Stimulated activated CD4-positive, alpha-beta T cell treated with anti-CD3 and anti-CD28 coated beads, Interleukin-4, amount 100 ng/mL, for 4 hours (primary cell): ENCODE measurements at places on chromosomes 2 and 18.

GRCh38 chr2:198715302-198715835, 742.4 kb downstream of the SATB2 start:
- DNase-seq, result no peak

GRCh38 chr2:70385966-70386595, 84.2 kb upstream of the FAM136A start:
- no peak for DNase-seq

- no peak for DNase-seq
These were observed 10.1 kb downstream of the ATAD2B start for GRCh38 chr2:23916727-23917405.

- no peak for DNase-seq
These were observed 83.1 kb downstream of the VWA3B start for GRCh38 chr2:98170076-98170475.

- DNase-seq, result no peak
These were observed 393.5 kb downstream of the ERBB4 start for GRCh38 chr2:212145121-212145520.

DNA sequence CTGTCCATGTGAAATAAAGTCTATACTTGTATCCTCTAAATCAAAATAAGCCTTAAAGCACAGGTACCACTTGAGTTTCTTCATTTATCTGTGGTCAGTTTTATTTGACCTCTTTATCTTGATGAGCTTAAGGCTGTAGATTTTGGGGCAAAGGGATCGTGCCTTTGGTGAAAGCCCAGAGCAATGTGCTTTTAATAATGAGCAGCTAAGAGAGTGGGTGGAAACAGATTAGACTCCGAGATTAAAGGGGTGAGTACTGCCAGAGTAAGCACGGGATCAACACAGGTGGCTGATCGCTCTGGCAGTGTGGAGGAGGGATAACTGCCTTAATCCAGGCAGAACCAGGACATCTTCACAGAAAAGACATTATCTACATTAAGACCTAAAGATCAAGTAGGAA, 280.4 kb downstream of the TDRD15 start:
- DNase-seq, result no peak

GRCh38 chr2:69191634-69192033, 178.7 kb downstream of the ANTXR1 start:
- DNase-seq, result no peak

GRCh38 chr18:2471523-2471922, 99.8 kb downstream of the METTL4 start:
- DNase-seq, result no peak

- no peak for DNase-seq
These were observed 4.9 kb downstream of the MBOAT2 start for GRCh38 chr2:8998418-8999101.

GRCh38 chr2:59354498-59354897, 1113.4 kb upstream of the FANCL start:
- DNase-seq, result no peak

DNA sequence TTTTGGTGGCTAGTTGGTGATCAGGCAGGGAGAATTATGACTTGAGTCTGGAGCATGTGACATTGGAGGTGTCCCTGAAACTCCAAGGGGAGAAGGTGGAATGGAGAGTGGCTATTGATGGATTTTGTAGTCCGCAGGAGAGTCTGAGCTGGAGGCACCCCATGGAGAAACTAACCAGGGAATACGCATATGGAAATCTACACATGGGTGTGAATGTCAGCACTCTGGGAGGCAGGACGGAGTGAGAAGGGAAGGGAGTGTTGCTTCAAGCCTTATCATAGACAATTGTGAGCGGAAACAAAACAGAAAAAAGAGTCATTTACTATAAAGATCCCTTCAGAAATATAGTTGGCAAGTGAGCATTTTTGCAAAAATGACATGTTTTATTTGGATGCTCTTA, 667 bp upstream of the SCYGR4 start:
- DNase-seq, result no peak

DNA sequence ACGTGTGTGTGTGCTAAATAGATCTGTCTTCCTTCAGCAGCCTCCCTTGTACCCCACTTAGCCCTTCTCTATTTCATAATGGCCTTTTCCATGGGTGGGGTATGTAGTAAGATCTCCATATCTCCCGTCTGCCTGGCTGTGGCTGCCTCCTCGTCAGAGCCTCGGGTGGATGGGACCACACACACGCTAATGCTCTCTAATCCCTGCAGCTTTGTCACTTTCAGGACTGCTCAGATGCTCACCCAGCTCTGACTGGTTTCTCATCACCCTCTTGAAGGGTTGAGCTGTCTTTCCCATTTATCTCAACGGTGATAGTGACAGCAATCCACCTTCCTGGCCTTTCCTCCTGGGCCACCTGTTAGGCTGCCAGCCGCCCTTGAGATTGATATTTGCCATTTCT, 95.3 kb downstream of the DCC start:
- no peak for DNase-seq

- DNase-seq, result no peak
These were observed 99.2 kb downstream of the BCL2L11 start for GRCh38 chr2:111219734-111220505.

DNA sequence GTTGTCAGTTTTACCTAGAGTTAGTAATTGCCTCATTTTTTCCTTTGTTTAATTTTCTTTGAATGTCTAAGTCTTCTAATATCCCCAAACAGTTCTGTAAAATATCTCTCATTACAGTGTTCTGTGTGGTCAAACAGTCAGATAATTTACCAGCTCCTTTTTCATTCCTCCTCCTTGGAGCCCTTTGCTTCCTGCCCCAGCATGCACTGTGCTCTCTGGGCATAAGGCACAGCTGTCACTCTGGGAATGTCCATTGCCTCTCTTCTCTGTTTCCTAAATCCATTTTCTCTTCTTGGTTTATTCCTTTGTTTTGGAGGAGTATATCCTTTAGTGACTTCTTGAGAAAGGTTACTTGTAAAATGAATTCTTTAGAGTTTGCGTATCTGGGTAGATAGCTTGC, 139.3 kb downstream of the PLCL1 start:
- no peak for DNase-seq

DNA sequence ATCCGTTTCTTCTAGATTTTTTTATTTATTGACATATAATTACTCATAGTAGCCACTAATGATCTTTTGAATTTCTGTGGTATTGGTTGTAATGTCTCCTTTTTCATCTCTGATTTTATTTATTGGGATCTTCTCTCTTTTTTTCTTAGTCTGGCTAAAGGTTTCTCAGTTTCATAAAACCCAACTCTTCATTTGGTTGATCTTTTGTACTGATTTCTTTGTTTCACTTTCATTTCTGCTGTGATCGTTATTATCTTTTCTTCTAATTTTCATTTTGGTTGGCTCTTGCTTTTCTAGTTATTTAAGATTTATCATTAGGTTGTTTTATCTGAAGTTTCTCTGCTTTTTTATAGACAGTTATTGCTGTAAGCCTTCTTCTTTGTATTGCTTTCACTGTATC, 463.6 kb upstream of the CRIM1 start:
- DNase-seq, result no peak

DNA sequence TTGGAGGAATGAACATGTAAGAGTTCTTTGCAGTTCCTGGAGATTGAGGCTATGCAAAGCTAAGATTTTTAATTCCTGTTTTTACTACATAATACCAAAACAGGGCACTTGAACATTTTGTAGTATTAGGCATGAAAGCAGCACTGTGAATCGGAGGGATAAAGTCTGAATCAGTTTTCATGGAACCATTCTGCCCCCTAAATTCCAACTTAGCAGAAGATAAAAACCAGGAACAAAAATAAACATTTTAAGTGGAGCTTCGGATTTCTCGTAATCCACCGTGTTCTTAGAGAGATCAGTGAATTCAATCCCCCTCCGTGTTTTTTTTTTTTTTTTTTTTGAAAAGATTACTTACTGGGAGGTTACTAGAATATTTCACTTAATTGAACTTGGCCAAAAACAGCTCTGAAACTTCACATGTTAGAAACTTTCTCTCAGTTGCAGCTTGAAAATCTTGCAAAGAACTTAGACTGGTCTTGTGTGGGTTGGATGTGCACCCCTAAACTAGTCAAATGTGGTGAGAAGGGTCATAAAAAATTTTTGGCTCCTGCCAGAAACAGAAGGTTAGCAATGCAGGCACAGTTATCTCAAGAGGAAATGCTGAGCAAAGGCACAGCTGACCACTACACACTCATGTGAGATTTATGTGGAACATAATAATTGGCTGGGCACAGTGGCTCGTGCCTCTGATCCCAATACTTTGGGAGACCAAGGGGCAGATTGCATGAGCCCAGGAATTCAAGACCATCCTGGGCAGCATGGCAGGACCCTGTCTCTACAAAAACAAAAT, 145.4 kb upstream of the RNF152 start:
- no peak for DNase-seq

DNA sequence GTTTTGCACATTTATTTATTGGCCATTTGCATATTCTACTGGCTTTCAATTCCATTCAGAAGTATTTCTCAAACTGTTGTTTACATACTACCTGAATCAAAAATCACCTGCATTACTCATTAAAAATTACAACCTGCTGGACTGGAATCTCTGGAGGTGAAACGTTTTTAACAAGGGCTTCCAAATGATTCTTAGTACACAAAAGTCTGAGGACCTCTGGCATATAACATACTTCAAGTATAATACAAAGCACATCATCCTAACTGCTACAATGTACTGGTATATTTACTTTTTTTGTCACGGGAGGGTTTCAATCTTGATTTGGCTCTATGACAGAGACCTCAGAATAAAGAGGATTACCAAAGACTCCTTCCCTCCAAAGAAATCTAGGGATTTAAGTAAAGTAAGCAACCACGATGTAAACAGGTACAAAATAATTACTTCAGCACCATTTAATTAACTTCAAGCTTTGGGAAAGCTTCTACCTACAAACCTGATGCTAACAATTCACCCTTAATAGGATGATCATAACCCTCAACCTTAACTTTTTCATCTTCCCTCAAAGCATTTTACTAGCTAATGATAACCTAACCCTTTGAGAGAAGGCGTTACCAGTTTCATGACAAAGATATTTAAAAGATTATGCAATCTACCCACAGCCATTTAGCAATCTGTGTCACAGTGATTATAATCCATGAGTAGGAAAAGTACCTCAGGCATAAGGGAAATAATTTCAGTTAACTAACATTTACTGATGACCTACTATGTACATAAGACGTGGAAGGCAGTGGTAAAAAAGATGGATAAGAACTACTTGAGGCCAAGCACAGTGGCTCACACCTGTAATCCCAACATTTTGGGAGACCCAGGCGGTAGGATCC, 24.7 kb downstream of the ATAD2B start:
- no peak for DNase-seq

DNA sequence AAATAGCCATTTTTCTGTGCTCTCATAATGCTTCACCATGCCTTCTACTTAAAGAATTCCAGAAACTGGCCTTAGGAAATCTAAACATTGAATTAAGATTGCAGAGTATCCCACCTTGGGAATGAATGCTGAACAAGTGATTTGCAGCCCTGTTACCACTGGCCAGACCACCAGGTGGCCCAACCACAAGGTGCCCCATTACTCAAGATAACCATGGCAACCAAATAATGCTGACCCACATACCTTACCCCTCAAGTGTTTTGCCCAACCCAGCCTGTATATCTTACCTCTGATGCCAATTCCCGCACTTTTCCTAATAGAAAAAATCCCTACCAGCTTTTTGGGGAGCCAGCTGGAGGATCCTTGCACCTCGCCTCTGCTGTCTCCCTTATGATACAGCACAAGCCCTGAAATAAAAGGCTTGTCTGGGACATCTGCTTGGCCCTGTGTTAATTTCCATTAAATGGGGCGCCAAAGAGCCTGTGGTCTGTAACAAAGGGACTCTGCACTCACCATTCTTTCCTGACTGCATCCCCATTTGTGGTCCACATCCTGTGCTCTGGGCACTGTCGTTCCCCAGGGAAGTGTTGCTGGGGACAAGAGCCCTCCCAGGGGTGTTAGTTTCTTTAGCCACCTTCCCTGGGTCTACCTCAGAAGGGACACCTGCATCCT, 17.3 kb upstream of the KCNF1 start:
- no peak for DNase-seq

GRCh38 chr2:105422801-105423200, 23.9 kb upstream of the FHL2 start:
- DNase-seq, result no peak

DNA sequence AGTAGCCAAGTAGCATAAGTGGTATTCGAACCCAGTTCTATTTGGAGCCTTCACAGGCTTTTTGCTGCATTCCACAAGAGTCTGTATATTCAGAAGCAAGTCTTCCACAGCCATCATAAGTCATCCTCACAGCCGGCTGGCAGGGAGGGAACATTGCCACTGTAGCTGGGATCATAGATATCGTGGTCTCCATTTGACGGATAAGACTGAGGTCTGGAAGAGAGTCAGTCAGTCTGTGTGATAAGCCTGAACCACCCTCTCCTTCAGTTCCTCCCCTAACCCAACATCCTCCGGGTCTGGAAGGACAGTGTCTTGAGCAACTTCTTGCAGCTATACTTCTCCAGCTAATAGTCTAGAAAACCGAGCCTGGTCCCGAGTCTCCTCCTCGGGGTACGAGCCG, 17.0 kb upstream of the C1QL2 start:
- DNase-seq, result no peak

DNA sequence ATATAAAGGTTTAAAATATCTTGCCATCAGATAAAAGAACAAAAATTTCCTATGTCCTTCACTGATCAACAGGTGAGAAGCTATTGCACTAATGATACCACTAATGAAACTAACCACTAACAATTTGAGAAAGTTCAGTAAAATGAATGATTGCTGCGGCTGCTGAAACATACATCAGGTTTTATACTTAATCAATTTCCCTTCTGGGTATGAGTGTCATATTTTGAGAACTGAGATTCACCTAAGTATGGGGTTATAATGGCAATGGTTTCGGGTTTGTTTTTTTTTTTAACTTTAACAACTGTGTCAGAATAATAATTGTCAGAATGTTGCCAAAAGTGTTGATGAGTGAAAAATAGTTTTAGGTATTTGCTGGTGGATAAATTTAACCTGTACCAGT, 151.3 kb upstream of the SLC39A10 start:
- DNase-seq, result no peak

GRCh38 chr2:7703048-7703447, 785.8 kb downstream of the RNF144A start:
- no peak for DNase-seq

DNA sequence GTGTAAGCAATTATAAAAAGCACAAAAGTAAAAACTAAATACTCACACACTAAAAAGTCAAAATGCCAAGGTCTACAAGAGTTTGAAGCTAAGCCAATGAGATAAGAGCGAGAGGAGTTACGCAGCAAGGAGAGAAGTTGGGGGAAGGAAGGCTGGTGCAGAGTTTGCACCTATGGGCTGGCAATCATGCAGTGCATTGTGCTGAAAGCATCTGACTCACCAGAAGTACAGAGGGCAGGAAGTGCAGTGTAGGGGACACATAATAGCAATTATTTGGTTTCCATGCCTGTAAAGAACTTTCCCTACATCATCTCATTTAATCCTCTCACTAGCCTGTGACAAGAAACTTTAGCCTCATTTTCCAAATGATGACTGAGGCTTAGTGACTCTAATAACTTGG, 142.7 kb upstream of the KYNU start:
- DNase-seq, result no peak

GRCh38 chr18:57853133-57853532, 50.0 kb upstream of the ATP8B1 start:
- DNase-seq, result no peak

DNA sequence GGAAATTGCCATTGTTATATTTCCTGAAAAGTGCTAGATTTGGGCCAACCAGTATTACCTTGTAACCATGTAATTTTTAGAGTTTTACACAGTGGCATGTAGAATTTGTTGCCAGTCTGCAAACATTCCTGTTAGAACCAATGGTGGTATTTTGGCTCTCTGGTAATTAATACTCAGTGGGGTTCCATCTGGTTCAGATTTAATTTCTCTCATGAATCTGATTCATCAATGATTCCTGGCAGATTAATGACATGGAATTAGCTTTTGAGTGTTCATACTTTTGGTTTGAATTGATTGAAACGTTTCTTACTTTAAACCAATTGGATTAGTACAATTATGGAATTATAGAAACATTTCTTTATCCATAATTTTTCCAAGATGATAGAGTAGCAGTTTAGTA, 93.2 kb downstream of the MC4R start:
- DNase-seq, result no peak
